ENCODE measurements at places on chromosomes 13 and 19. TPM values are rescaled to one million over a fixed set of nuclear protein-coding genes. Genes with fewer than 3 reads are reported as not detected.

FXYD3 gene
- 440 TPM for total RNA-seq

LRRC63 gene
- 0.73 TPM for total RNA-seq

DNA sequence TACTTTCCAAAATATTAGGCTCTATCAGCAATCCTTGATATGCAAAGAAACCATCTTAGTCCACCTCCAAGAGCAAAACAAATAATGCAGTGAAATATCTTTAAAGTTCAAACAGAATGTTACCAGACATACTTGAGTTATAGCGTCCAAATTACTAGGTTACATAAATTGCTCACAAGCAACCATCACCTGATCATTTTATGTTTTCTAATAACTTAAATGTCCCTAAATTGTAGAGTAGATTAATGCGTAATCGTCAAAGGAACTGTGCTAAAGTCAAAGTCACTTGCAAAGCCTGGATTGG lies 350.6 kb upstream of the ARGLU1 start:
- H3K27me3 ChIP-seq: no peaks in the 10 kb centered on the region
- no peaks in the 10 kb centered on the region for H3K36me3 ChIP-seq
- H3K4me1 ChIP-seq: peaks cover 25% of the 10 kb centered on the region

GRCh38 chr13:108686027-108686426 lies 56.6 kb downstream of the MYO16 start:
- H3K4me3 ChIP-seq: no peak overlapping the region
- no peaks in the 10 kb centered on the region for H3K27me3 ChIP-seq
- H3K4me1 ChIP-seq: no peaks in the 10 kb centered on the region
- no peaks in the 10 kb centered on the region for H3K36me3 ChIP-seq

DNA sequence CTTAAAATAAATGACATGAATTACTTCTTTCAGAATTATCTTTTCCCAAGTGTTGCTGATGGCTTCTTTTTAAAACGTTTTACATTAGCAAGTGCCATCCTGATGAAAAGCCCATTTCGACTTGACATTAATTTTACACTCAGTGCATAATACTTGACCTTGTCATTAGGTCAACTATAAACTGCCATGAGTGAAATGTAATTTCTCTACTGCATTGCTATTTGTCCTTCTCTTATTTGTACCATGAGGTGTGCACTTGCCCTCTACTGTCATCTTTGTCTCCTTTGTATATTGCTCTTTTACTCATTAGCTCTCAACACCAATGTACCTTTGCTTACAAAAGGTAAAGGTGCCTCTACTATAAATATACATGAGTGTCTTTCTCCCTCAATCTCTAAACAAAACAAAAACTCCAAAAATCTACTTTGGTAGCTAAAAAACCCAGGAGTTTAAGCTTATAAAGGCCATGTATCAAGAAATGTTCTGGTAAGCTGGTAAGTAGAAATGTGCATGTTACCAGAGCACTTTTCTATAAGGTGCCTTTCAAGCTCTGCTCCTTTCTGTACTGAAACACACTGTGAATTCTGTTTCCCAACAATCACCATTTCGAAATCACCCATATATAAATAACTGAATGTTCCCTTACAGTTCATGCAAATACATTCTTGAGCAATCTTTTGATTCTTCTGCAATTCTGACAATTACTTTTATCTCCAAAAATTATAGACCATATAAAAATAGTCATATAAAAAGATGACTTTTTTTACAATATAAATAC lies 351.4 kb downstream of the SLITRK5 start:
- no peaks in the 10 kb centered on the region for H3K4me1 ChIP-seq
- no peak overlapping the region for H3K27ac ChIP-seq
- no peaks in the 10 kb centered on the region for H3K36me3 ChIP-seq
- no peak for DNase-seq

DNA sequence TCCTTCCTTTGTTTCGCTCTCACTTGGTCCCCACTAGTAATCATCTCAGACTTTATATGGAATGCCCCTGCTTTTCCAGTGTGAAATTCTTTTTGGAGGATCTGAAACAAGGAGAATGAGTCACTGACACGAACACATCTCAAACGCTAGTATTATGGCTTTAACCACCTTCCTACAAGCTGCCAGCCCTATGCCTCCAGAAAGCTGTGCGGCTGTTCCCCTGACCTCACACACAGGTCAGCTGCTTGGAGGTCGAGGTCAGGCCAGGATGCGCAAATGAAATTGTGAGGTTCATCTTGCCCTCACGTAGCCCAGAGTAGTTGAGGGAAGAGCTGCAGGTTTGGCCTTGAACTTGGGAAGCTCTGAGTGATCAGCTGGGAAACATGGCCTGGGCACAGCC lies 449.8 kb downstream of the FGF9 start:
- H3K4me3 ChIP-seq: no peak overlapping the region
- H3K4me1 ChIP-seq: no peaks in the 10 kb centered on the region
- no peaks in the 10 kb centered on the region for H3K27me3 ChIP-seq
- DNase-seq: no peak

All from stomach (tissue), 19 donors.